NCI-H524 treated with DMSO at 0.1 percent for 48 hours (cell line): ENCODE measurements at places on chromosomes 1 and 21.
A peak's percentile ranks its signal among the peaks of the same experiment; 100 is the strongest.

DNA sequence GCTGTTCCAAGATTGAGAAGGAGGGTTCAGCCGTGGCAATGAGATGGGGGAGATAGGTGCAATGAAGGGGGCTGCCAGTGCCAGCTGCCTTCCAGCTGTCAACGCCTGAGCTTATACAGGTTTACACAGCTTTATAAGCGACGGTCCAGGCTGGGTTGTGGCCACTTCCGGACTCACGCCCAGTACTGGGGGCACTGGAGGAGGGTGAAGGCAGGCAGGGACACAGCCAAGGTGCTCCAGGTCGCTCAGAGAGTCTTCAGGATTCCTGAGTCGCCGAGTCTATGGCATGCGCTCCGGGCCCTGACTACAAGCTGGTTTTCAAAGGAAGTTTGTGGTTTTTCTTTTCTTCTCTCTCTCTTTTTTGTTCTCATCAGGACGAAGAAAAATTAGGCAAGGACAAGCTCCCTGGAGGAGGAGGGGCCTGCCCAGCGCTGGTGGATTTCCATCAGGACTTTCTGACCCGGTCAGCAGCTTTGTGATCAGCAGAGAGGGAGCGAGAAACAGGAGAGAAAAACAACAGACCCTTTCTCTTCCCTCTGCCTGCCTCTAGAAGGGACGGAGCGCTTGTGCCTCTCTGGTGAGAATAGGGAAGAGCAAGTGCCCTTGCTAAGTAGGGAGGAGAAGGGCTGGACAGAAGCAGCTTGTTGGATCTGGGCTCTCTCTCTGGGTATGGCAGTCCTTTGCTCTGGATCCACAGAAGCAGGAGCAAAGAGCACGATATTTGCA lies at the start of gene MINDY1:
TSS of gene MINDY1 (minus strand) at position 576 of the 726 bp plus-strand sequence. CDS start 4,285 bp downstream, outside the sequence.
- DNase-seq = peak; percentile 28

- no peak for DNase-seq
Measured at GRCh38 chr21:42207426-42207825, 11.5 kb upstream of the ABCG1 start.

GRCh38 chr1:186793582-186793927 lies 35.2 kb upstream of the PLA2G4A start:
- DNase-seq = no peak

DNA sequence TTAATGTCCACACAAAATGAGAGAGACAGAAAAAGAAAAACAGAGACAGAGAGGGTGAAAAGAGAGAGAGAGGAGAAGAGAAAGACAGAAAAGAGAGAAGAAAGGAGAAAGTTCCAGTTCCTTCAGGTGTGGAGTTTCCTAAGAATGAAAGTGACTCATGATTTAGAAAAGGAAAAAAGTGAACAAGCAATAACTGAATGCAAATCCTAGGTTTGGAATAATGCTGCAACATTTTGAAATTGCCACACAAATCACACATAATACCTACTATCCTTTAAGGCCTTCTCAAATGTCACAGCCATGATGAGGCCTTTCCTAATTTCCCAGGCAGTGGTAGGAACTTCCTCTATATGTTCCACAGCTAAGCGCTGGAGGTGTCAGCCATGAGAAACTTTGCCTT lies 31.5 kb upstream of the XPR1 start:
- DNase-seq = no peak

DNA sequence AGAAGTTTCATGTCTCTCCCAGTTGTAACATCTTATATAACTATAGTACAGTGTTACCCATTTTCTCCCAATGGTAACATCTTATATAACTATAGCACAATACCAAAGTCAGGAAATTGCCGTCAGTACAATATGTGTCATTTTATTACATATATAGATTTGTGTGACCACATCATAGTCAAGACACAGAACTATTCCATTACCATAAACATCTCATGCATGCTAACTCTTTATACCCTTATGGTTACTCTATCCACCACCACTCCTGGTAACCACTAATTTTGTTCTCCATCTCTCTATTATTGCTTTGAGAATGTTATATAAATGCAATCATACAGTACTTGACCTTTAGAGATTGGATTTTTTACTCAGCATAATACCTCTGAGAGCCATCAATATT lies 120.7 kb downstream of the BACH1 start:
- DNase-seq = no peak

GRCh38 chr21:43331962-43332828 lies 94.7 kb downstream of the SIK1 start:
- DNase-seq = no peak

GRCh38 chr21:42456457-42456856 lies 39.6 kb downstream of the RSPH1 start:
- no peak for DNase-seq

DNA sequence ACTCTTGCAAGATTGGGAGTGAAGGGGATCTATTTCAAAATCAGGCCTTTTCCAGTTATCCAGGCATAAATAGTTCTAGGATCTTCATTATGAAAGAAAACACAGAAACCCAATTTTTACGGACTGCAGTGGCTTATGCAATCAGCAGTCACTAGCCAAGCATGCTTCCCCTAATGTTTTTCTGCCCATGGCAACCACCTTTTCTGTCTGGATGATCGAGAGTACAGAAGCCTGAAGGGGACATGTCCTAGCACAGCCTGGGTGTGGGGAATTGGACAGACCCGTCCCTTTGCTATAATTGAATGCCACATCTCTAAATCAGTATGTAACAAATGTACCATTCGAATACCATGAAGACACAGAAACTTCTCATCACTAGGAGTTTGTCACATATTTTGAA lies 29.8 kb upstream of the NCAM2 start:
- DNase-seq = no peak

DNA sequence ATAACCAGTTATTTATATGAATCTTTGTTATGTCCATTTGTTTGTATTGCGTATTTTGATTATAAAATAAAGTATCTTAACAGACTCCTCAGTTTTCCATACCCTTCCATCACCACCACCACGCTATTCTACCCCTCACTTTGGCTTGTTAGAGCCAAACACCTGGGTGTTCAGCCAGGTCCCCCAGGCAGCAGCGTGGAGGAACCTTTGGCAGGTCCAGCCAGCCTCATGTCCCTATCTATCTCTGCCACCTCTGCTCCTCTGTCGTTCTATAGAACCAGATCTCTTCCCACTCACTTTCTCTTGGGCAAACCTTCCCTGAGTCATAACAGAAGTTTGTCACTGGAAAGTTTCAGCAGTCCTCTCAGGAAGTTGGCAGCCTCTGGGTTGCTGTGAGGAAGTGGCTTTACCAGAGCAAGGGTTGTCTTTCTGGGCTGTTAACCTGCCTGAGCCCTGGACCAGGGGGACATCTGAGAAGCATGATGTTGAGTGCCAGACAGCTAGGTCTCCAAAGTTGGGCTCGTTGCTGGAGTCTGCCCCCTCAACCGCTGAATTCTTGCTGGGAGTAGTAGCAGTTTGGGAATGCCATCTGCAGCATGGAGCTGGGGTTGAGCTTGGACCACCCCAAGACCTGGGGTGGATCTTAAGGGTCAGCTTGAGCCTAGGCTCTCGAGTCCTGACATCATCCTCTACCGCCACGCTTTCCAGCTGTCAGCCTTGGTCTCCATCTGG lies 996 bp upstream of the SH3BGRL3 start:
- peak; percentile 69 for DNase-seq

- DNase-seq = no peak
Measured at GRCh38 chr21:15521644-15522001, 208.2 kb upstream of the USP25 start.

DNA sequence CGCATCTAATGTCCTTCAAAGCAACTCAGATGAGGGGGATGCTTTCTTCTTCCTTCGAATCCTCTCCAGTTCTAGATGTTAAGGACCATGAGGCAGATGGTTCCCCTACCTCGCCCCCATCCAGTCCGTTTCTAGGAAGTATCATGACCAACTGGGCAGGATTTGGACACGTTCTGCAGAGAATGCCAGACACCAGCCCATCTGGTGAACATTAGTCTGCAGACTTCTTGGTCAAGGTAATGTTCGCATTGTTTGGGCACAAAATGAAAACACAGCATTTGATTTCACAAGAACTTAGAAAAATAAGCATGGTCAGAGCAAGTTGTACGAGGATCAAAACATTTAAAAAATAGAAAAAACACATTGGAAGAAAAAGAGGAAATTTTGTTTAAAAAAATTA lies 25.4 kb upstream of the ADARB1 start:
- no peak for DNase-seq

DNA sequence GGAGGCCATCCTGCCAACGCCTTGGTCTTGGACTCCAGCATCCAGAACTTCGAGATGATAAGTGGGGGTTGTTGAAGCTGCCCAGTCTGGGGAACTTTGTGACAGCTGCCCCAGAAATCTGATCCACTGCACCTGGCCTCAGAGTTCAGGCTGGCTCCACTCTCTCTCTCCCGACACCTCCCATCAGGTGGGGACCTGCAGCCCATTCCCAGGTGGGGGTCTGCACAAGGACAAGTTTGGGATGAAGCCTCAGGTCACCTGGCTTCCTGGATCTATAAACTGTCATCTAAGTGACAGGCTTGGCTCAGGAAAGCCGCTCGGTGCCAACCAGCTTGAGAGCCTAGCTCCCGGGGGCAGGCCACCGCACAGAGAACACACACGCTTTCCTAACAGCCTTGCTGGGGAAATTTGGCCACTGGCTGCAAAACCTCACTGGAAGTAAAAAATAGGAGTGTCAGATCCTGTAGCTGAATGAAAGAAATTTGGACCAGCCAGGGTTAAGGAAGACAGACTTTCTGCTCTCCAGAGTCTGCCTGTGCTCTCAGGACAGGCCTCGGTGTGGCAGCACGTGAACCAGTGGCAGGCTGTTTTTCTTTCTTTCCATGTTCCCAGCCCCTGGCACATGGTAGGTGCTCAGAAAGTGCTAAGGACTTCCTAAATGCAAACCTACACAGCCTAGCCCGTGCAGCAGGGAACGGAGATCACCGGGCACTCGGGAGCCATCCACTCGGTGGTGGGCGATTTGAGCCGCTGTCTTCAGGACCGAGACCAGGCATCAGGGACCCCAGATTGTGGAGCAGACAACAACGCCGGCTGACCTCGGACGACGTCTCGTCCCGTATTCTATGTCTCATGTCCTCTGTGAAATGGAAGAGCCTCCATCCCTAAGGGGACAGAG lies 42.6 kb upstream of the LBR start:
- no peak for DNase-seq

GRCh38 chr1:167061073-167061464 lies 29.1 kb downstream of the GPA33 start:
- no peak for DNase-seq

DNA sequence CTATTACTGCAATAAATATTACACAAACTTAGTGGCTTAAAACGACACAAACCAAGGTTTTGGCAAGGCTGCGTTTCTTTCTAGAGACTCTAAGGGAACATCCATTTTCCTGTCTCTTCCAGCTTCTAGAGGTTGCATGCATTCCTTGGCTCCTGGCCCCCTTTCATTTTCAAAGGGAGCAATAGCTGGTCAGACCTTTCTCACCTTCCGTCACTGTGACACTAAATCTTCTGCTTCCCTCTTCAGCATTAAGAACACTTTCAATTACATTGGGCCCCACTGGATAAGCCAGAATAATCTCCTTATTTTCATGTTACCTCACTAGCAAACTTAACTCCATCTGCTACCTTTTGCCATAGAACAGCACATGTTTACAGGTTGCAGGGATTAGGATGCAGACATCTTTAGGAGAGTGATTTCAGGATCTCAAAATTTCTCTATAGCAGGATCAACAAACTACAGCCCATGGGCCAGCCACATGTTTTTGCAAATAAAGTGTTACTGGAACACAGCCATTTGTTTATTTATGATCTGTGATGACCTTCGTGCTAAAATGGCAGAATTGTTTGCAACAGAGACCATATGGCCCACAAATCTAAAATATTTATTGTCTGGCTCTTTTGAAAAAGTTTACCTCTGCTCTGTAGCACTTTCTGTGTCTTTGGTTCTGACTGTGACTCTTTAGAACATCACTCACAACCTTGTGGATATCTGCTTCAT lies 221.5 kb upstream of the SGIP1 start:
- peak; percentile 46 for DNase-seq

DNA sequence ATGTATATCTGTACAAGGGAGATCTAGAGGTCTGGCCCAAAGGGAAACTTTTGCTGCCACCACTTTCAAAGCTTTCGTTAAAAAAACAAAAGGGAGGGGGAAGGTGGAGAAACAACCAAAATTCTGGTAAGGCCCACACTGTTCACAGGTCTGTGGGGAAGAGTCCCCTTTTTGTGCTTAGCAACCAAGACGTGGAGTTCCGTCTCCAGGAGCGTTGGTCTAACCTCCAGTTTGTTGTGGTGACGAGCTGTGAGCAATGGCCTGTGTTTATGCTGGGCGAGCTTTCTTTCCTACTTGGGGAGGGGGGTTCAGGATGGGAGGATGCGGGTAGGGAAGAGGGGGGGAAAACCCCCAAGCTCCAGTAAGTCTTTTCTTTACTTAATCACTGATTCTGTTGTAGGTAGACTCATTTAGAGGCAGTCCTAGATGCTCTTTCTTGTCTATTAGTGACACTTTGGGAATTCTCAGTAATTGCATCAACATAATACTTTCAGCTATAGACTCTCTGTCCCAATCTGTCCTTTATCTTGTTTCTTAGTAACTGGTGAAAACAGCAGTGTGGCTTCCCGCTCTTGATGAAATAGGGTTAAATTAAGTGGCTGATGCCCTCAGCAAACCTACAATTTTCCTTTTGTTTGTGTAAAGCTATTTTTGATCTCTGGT lies 1.5 kb downstream of the HIPK1 start:
- DNase-seq = no peak

- DNase-seq = no peak
Measured at GRCh38 chr1:23425193-23425494, 596 bp upstream of the TCEA3 start.

- DNase-seq = no peak
Measured at GRCh38 chr1:117612517-117613248, 6.8 kb downstream of the TENT5C start.

DNA sequence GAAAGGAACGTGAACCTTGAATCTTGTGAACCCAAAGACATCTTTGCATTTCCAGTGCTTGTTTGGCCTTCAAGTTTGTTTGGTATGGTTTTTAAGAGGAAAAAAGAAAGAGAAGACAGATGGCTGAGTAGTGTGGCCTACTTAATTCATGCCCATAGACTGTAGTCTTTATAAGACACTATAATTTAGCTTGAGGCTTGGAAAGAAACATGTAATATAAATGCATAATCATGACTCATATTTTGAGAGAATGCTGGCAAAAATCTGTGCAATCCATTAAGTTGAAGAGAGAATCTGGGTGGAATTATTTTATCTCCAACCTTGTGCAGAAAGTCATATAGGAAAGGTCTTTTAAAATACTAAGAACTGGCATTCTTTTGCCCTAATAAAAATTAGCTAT lies 179.3 kb downstream of the SIPA1L2 start:
- DNase-seq = no peak

- no peak for DNase-seq
Measured at GRCh38 chr1:1005774-1006304, 5.9 kb upstream of the HES4 start.

- no peak for DNase-seq
Measured at GRCh38 chr1:230047114-230047865, 19.7 kb upstream of the GALNT2 start.

GRCh38 chr1:203088441-203088840 lies 2.6 kb upstream of the MYOG start:
- DNase-seq = no peak

DNA sequence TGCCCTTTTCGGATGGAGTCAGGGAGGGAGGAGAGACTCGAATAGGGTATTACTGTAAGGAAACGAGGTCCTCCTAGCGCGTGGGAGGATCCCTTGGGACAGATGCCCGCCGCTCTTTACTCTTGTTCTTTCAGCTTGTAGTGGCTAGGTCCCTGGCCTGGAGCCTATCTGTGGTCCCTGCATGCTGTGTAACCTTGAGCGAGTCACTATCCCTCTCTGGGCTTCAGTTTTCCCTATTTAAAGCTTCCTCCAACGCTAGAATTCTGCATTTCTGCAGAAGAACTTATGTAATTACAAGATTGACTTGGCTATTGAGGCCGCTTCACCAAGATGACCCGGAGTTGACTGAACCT lies 744 bp downstream of the MIER1 start:
- no peak for DNase-seq

GRCh38 chr1:193448682-193449461 lies 262.5 kb upstream of the B3GALT2 start:
- no peak for DNase-seq
